ENCODE measurements at places on chromosomes 6 and 20.

DNA sequence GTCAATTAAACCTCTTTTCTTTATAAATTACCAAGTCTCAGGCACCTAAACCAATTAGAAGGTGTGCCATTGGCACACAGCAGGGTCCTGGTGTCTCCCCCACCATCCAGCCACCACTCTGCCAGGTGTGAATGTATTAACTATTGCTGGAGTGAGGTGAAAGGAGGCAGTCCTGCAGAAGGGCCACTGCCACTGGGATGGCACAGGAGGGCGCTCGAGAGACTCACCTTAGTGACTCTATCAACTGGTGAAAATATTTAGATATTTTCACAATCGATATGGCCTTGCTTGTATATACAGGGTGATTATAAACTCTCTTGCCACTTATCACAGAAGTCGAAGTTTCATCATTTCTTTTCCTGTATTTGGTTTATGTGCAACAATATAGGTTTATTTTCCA lies 145.6 kb upstream of the ESR1 start:
- no peak for DNase-seq

DNA sequence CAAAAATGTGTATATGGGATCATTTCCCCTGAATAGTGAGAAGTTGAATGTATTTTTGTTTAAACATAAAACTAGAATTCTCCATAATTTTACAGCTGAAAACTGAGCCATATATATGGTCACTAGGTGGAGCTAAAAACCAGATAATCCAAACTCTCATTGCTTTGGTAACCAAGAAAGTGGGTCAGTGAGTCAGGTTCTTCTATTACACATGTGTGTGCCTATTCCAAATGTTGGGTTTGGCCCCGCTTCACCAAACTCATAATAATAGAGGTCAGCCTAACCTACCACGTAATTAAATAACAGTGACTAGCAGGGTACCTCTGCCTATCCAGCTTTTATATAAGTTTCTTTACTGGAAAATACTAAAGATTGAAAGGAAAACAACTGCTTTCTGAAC lies 19.3 kb upstream of the RNGTT start:
- DNase-seq, result no peak

DNA sequence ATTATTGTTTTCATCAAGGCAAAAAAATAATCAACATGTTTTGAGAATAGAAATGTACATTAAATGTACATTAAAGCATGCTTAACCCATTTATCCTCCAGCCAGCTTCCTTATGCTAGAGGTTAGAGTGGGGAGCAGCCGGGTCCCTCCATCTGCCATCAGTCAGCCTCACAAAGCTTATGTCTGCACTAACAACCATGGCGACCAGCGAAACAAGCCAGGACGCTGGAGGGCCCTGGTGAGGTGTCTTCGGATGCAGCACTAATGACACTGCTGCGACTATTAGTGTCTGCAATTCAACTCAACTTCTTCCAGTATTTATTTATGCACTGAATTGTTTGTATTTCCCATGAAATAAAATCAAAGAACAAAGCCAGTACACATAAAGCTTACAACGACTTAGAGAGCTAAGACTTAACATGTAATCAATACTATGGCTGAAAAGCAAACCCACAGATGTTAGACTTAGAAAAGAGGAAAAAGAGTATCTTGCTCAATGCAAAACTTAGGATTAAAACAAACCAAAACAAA lies 6.8 kb downstream of the CLDN20 start:
- DNase-seq, result no peak

DNA sequence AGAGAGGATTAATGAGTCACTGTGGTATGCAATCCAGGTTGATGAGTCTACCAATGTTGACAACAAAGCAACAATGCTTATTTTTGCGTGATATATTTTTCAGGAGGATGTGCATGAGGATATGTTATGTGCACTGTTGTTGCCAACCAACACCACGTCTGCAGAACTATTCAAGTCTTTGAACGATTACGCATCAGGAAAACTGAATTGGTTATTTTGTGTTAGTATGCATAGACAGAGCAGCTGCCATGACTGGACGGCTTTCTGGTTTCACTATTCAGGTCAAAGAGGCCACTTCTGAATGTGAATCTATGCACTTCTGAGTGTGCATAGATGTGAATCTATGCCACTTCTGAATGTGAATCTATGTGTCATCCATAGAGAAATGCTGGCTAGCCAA lies 134.0 kb upstream of the GRIK2 start:
- no peak for DNase-seq

DNA sequence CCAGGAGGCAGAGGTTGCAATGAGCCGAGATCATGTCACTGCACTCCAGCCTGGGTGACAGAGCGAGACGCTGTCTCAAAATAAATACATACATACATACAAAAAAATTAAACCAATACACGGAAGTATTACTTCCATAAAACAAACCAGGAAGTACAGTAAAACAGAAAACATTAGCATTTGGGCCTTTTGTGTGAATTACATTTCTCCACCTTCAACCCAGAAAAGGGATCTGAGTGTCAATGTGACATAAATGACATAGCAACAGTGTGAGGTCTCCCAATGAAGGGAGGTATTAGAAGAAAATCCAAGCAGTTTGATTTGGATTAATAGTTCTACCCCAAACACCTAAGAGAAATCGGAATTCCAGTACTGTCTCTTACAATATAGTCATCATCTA lies 10.1 kb downstream of the CSNK2A1 start:
- DNase-seq, result no peak

GRCh38 chr6:121879149-121879548 lies 443.7 kb downstream of the GJA1 start:
- no peak for DNase-seq

Data from stimulated activated effector memory CD8-positive, alpha-beta T cell treated with anti-CD3 and anti-CD28 coated beads, Interleukin-12 subunit alpha, Interleukin-12 subunit beta, amount 100 ng/mL, for 72 hours (primary cell).